ENCODE measurements at places on chromosomes 4 and X.

DNA sequence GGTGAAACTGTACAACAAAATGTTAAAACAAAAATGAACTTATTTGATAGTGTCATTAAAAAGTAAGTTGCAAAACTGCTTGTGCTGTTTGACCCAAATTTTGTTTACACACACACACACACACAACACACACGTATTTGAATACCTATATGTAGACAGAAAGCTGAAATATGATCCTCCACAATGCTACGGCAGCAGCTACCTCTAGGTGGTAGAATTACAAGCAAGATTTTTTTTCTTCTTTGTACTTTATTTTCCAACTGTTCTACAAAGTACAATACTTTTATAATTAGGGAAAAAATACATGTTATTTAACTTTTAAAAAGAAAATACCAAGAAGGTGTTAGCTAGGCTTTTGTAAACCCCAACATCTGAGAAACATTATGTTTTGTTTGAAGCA, 1.2 kb downstream of the CYTL1 start:
- DNase-seq = no peak

DNA sequence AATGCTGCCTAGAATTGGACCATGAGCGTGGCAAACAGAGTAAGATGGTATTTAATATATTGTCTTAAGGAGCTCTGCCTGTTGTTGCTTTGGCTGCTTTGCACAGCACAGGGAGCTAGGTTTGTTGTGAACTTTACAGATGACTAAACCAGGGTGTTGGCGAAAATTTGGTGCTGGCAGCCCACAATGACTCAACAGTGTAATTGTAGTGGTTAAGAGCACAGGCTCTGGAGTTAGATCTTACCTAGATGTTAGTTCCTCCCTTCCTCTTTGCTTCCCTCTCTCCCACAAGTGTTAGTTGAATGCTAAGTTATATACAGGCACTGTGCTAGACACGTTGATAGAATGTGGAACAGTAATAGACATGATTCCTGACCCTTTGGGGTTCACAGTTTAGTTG, 128.9 kb upstream of the TRPC5 start:
- DNase-seq = peak; percentile 0

DNA sequence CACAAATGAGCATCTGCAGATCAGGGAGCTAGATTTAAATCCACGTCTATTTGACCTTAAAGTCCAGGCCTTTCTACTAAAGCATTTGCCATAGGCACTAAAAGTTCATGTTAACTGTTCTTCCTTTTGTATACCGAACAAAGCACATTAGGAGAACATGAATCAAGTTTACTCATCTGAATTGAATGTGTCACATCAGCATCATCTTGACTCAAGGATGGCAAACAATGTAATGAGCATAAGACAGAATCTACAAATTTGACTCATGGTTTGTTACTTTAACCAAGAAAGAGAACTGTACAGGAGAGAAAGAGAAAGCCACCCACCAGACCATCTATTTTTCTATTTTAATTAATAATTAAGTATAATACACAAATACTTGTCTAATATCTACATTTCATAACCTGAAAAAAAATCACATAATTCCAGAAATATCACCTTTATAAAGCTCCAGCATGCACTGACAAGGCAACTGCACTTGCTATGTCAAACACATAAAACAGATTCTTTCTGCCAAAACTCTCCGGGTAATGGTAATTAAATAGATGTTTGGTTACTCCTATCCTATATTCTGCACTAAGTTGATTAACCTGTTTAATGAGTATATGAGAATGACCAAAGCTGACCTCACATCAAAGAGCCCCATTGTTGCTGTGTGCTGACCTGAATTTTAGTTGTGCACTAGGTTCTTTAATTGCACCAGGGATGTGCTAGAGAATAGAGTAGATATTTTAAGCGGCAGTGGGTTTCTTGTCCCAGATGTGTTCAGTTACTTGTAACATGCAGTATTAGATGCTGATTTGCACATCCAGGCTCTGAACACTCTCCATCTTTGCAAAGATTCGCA, 42.5 kb upstream of the LEF1 start:
- DNase-seq = peak; percentile 73

DNA sequence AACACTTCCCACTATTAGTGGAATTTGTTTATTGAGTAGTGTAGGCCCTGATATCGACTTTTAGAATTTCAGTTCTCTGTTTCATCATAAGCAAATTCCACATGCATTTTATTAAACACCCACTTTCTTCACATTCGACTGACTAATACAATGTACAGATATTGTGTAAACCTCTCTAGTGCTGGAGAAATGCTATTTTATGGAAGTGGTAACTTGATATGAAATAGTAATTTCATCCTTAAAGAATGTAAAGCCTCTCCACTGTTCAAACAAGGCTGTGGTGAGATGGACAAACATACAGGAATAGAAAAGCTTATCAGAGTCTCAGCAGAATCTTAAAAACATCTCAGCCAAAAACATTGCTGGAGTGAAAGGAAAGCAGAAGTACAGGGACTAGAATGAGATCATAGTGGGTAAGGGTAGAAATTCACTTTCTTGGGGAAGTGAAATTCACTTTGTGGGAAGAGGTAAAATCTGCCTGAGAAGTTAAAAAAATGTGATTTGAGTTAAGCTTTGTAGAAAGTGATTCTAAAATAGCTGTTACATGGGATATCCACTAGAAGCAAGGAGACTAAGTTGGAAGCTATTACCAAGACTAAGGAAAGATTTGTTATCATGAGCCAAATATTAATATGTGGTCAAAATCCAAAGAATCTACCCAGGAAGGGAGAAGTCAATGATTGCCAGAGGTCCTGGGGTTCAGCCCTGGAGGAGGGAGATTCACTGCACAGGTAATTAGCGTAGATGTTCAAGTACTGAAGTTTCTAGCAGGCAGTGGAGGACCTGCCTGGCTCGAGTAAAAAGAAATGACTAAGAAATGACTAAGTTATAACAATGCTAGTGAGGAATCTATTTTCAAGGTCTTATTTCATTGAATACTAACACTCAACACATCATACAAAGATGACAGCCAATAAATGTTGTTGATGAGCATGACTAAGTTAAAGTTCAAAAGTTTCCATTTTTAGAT, 398.3 kb upstream of the FAM47C start:
- DNase-seq = no peak

GRCh38 chrX:129091097-129091496, 432.2 kb downstream of the SMARCA1 start:
- DNase-seq = no peak

DNA sequence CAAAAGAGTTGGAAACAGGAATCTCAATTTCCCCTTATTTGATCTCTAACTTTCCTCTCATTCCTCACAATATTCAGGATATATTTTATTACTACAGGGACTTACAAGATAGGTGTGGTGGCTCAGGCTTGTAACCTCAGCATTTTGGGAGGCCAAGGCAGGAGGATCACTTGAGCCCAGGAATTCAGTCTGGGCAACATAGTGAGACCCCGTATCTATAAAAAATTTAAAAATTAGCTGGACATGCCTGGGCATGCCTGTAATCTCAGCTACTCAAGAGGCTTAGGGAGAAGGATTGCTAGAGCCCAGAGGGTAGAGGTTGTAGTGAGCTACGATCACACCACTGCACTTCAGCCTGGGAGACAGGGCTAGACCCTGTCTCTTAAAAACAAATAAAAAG, 200.4 kb downstream of the CAMK2D start:
- no peak for DNase-seq

DNA sequence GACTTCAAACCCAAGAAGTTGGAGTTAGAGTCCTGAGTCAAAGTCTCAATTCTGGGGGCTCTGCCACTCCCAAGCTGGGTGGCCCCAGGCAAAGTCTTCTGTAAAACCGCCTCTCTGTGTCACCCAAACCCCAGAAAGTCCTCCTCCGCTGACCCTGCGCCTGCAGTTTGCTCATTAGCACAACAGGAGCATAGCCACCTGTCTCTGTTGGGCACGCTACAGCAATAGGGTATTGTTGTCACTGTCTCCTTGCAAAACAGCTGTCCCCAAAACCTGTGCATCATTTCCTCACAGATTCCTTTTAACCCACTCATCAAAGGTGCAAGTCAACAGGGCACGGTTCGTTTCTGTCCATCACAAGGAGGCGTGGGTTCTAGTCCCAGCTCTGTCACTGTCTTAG, 8.0 kb upstream of the DGAT2L6 start:
- no peak for DNase-seq

GRCh38 chrX:2299871-2300270, 200.9 kb downstream of the DHRSX start:
- DNase-seq = no peak

Data from renal cortical epithelial cell (primary cell).